Left lung (tissue), 14 donors: ENCODE measurements at places on chromosomes 5 and 9.
A peak's percentile ranks its signal among the peaks of the same experiment; 100 is the strongest.

GRCh38 chr9:127455324-127455992 lies 4.1 kb downstream of the LRSAM1 start:
- no peak for DNase-seq

- no peak for DNase-seq
Measured at GRCh38 chr9:99103901-99104458, 933 bp upstream of the TGFBR1 start.

DNA sequence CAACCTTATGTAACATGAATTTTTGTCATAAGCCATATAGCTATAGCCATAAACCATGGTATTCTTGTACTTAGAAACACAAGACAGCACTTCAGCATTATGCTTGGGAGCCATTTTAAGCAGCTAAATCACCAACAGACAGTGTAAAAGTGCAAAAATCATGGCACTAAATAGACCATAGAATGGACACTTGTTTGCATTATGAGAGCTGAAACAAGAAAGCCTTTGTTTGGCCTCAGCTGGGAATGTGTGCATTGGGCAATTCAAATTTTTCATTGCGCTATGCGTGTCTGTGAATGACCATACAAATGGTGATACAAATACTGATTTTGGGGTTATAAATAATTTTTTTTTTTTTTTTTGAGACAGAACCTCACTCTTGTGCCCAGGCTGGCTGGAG lies 23.7 kb downstream of the KDM4C start:
- DNase-seq: no peak

- peak; percentile 38 for DNase-seq
Measured at GRCh38 chr5:114658194-114658593, 296.3 kb downstream of the KCNN2 start.
